GF-D8 (cell line): ENCODE measurements at places on chromosomes 3 and 15.

DNA sequence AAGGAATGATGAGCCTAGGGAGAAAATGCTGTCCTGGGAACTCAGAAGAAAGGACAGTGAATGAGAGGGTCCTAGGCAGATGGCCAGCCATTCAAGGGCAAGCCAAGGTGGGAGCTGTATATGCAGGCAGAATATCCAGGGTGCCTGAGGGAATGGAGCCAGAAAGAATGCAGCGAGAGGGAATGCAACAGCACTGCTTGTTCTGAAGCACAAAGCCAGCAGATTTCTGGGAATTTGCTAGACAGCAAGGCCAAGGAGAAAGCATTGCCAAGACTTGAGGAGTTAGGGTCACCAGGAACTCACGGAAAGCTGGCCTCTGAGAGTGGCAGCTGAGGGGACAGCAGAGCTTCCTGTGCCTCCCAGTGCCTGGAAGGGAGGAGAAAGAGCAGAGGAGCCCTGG, 200.6 kb downstream of the MYRIP start:
- no peak for DNase-seq

- DNase-seq = peak; percentile 88
Observed at GRCh38 chr3:196081834-196082618, at the start of gene TFRC. Gene TFRC, minus strand, starts transcription at chr3:196082090. Its CDS starts 4,991 bp downstream, at chr3:196077099.

DNA sequence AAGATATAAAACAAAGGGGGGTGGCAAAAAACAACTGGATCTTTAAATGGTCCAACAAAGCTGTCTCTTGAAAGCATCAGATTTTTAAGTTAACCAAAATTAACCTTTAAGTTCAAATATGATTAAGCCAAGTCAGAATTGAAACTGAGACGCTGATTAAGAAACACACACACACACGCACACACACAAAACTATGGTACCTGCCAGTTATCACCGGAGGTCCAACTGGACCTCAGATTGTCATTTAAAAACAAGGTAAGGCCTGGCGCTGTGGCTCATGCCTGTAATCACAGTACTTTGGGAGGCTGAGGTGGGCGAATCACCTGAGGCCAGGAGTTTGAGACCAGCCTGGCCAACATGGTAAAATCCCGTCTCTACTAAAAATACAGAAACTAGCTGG, 10.4 kb downstream of the ARF4 start:
- no peak for DNase-seq

DNA sequence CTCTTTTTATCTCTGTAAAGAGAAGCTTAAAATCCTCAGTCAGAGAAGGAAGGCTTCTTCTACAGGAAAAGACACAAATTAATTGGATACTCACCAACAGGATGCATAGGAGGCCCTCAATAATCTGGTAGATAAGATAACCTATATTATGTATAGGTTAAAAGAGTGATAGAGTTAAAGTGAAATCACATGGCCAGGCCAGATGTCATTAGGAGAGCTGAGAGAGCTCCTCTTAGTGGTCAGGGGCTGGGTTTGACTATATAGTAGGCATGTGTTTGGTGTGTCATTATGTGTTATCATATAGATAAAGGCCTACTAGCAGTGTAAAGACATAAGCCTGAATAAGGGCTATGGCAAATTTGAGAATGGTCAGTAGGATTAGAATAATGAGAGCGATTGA, 479.3 kb downstream of the EPHA3 start:
- no peak for DNase-seq

DNA sequence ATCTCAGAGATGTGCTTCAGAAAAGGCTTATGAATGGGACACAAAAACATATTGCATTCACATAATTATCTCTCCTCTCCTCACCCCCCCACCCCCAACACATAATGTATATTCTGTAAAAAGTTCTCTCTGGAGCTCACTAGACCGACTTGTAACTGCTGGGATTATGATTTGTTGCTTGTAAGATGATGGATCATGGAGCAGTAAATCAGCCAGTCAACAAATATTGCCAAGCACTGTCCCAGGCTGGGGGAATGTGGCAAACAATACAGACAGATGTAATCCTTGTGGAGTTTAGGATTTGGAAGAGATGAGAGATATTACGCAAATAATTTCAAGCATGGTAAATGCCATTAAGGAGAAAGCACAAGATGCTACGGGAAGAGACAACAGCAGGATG, 114.8 kb downstream of the PEX5L start:
- no peak for DNase-seq

DNA sequence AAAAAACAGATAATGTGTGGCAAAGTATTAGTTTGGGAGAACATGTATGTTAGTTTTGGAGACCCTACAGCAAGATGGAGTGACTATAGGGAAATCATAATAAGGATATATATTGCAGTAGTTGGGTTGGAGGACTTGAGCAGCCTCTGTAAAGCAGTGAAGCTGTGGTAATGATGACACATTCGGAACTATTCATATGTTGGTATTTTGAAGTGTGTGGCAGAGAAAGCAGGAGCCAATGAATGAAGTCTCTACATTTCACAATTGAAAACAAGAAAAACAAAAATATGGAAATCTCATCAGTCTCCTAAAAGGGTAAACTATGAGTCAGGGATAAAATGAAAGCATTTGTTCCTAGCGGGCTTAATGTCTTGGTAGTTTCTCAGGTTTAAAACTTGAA, 645.9 kb downstream of the OTOL1 start:
- no peak for DNase-seq

- no peak for DNase-seq
Observed at GRCh38 chr3:142725357-142725739, 1.5 kb downstream of the TRPC1 start.

- DNase-seq = no peak
Observed at GRCh38 chr15:87589134-87589533, 667.4 kb downstream of the NTRK3 start.

DNA sequence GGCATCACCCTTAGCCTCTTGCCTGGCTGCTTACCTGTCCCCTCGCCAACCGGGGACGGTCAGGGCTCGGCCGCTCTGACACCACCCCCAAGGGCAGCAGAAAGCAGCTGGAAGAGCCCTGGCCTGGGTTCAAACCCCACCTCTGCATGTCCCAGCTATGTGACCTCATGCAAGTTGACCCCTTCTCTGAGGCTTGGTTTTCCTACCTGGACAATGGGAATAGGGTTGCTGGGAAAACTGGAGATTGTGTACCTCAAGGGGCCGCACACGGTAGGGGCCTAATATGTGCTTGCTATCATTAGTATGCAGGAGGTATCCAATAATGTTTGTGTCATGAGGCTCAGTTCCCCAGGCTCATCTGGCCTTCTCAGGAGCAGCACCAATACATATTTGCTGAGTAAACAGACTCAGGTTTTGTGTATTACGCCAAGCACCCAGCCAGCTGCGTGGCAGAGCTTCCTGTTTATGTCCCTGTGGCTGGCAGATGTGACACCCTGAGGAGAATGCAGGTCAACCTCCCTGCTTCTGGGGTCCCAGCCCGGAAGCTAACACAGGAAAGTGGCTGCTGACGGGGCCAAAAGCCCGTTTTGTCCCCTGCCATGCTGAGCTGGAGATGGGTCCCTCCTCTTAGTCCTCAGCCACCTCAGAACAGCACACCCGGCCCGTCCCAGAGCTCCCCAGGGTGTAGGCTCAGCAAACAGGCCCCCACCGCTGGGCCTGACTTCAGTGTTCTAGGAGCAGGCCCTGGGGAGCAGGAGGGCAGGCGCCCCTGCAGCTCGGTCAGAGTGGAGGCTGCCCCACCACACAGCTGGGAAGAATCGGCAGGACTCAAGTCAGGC, 29.7 kb downstream of the PLXND1 start:
- DNase-seq = peak; percentile 68

GRCh38 chr3:140472306-140473020, 205.4 kb upstream of the TRIM42 start:
- no peak for DNase-seq

DNA sequence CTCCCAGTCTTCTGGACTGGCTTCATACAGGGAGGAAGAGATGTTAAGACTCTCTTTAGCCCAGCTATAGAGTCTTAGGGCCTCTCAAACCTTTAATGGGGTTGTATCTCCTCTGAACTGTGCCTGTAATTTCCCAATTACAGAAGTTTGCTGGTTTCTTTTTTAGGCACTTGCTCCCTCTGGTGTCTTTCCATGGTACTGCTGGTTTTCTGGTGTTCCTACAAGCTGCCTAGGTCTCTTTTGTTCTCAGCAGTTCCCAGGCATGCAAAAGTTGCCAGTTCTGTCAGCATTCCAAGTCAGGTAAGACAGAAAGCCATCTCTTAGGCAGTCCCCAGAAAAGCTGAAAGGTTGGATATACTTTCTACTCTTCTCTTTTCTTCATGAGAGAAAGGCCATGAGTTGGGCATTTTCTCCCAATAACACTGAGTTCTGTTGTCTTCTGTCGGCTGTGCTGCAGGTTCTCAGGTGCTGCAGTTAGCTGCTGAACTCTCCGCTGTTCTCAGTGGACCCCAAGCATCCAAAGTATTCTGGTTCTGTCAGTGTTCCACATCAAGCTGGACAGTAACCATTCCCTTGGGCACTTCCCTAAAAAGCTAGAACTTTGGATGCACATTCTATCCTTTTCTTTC, 54.4 kb upstream of the EHHADH start:
- DNase-seq = peak; percentile 14

GRCh38 chr3:127389420-127389819, 101.6 kb upstream of the PRR20G start:
- DNase-seq = no peak

DNA sequence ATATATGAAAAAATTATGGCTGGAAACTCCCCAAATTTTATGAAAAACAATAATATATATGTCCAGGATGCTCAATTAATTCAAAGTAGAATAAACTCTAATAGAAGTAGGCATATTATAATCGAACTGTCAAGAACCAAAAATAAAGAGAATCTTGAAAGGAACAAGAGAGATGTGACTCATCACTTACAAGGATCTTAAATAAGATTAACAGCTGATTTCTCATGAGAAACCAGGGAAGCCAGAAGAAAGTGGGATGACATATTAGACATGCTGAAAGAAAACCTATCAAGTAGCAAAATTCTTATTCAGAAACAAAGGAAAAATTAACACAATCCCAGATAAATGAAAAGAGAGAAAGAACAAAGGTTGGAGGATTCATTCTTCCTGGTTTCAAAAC, 66.8 kb downstream of the FAIM start:
- DNase-seq = no peak

- peak; percentile 32 for DNase-seq
Observed at GRCh38 chr15:40098489-40099261, 10.0 kb downstream of the BMF start.

- DNase-seq = no peak
Observed at GRCh38 chr15:58590926-58591325, 158.6 kb downstream of the ADAM10 start.

- DNase-seq = no peak
Observed at GRCh38 chr15:78104119-78104479, 11.7 kb downstream of the SH2D7 start.

- no peak for DNase-seq
Observed at GRCh38 chr15:49678655-49679054, 57.8 kb downstream of the DTWD1 start.

GRCh38 chr15:48064421-48064820, 56.4 kb upstream of the SLC24A5 start:
- no peak for DNase-seq

GRCh38 chr15:45319472-45320214, 58.7 kb downstream of the GATM start:
- no peak for DNase-seq

GRCh38 chr3:175338775-175339535, 479.8 kb downstream of the NAALADL2 start:
- no peak for DNase-seq

- DNase-seq = no peak
Observed at GRCh38 chr3:104764496-104764895, 602.2 kb upstream of the ALCAM start.

GRCh38 chr15:69557020-69557706, 104.5 kb downstream of the RPLP1 start:
- no peak for DNase-seq

- DNase-seq = no peak
Observed at GRCh38 chr3:19346759-19347158, 198.4 kb downstream of the KCNH8 start.

DNA sequence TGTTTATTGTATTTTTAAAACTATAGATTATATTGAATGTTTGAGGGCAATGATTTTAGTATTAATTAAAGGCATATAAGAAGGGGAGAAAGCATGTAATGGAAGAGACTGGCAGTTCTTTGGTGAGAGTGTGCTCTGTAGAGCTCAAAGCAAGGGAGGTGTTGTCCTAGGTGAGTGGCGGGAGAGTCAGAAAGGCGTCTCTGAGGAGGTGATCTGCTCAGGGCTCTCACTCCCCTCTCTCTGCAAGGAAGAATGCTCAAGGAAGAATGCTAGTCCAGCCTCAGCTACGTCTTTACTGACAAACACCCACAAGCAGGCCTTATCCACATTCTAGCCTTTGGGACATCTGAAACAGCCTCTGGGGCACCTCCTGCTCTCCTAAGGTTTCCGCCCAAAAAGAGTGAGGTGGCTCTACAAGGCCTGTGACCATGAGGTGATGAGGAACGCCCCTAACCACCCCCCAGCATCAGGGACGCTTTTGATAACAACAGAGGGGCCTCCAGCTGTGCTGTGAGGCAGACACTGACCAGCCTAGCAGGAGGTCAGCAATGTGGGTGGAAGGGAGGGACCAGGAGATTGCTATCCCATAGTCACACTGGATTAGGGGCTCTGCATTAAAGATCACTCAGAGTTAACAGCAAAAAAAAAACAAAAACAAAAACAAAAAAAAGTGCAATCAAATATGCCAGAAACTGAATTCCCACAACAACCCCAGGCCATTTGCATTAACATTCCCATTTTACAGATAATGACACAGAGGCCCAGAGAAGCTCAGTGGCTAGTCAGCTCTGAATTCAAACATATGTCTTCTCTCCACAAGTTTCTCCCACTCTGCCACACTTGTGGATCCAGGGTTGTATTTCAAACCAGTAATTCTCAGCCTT, 202.2 kb upstream of the CTNNB1 start:
- DNase-seq = no peak

GRCh38 chr3:189516039-189516438, 115.2 kb upstream of the TP63 start:
- DNase-seq = no peak

- DNase-seq = no peak
Observed at GRCh38 chr3:85591451-85591850, 632.7 kb downstream of the CADM2 start.

GRCh38 chr3:55795296-55795695, 308.2 kb upstream of the WNT5A start:
- no peak for DNase-seq

DNA sequence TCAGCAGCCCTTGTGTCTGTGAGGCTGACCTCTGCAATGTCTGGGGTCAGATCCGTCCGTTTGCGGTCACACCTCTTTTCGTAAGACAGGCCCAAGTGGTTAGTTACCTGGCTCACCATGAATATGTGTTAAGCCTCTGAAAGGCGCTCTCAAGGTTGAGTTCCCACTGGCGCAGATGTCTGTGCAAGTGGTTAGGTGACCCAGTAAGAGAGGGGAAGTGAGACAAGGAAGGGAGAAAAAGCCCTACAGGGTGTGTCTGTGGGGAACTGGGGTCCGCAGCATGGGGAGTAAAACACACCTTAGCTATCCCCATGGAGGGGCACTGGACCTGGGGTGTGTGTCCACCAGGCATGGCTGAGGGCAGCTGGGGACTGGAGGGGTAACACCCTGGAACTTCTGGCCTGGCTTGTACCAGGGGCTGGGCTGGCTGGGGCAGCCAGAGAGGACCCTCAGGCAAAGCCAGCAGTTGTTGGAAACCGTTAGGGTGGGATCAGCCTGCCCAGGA, 391.6 kb upstream of the PROK2 start:
- DNase-seq = no peak

- DNase-seq = no peak
Observed at GRCh38 chr3:117282566-117282965, 573.0 kb downstream of the TUSC7 start.

GRCh38 chr15:93566762-93567161, 477.8 kb upstream of the RGMA start:
- DNase-seq = no peak
